Left kidney (tissue), 8 donors: ENCODE measurements at places on chromosomes 1 and 21. TPM values are rescaled to one million over a fixed set of nuclear protein-coding genes. Genes with fewer than 3 reads are reported as not detected.
A peak's percentile ranks its signal among the peaks of the same experiment; 100 is the strongest.

DNA sequence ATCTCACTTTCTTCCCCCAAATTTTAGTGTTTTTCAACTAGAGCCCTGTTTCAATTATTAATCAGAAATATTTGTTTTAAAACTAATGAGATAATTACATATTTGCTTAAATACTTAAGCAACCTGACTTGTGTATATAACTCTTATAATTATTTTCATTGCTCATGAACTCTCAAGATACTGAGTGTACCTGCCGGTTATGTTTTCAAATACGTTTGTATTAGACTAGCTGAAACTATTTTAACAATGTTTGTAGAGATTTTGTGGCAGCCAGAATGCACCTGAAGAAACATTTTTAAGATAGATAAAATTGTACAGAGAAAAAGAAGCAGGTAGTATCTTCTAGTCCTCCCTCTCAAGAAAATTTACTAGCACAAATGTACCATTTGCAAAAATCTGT, 140.6 kb upstream of the CXADR start:
- DNase-seq: no peak

GRCh38 chr1:157585984-157586383, 11.9 kb downstream of the FCRL4 start:
- no peak for DNase-seq

DNA sequence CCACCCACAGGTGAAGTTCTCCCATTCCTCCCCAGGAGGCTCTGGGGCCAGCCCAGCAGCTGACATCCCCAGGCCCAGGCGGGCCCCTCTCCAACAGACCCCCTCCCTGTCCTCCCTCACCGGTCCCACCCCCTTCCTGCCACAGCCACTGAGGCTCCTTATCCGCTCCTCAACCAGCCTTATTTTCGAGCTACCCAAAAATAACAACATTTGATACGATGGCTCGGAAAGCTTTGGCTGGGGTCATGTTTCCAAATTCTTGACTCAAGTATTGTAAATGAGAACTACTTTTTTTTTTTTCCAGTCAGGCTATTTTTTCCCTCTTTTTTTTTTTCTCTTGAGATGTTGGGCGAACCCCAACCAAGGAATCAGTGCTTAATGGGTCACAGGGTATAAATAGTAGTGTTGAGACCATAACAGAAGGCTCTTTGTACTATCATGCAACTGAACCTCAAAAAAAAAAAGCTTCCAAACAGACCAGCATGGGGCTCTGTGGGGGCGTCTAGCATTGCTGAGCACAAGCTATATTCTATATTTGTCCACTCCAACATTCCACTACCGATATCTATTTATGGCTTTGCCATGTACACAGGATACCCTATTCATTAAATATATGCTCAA, 27.2 kb downstream of the IRF2BP2 start:
- DNase-seq: no peak

- DNase-seq: no peak
These were observed 19.9 kb downstream of the FMN2 start for GRCh38 chr1:240111558-240111957.

GRCh38 chr1:7755448-7755847, 15.6 kb upstream of the VAMP3 start:
- peak; percentile 5 for DNase-seq

DNA sequence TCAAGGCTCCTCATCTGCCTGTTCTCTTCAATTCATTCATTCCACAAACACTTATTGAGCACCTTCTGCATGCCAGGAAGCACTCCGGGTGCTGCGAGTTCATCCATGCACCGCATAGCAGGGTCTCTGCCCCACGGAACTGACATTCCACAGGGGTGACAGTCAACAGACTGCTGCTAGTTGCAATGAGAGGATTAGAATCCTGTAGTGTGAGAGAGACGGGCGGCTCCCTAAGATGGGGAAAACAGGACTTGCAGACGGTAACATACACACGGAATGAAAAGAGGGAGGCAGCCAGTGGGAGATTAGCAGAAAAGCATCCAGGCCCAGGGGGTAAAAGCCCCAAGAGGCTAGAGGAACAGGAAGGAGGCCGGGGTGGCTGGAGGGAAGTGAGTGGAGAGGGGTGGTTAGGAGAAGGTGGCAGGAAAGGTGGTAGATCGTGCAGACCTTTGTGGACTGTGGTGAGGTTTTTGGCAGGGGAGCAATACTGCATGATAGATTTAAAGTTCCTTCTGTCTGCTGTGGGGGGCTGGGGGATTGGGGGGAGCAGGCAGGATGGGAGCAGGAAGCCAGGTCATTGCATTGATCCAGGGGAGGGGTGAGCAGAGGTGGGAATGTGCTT, 6.6 kb downstream of the TNFRSF8 start:
- no peak for DNase-seq

- DNase-seq: no peak
These were observed 152.0 kb upstream of the GRIK3 start for GRCh38 chr1:37186246-37186756.

GRCh38 chr1:165143437-165144065, 213.0 kb downstream of the LMX1A start:
- DNase-seq: no peak

GUCA2A gene
- polyA plus RNA-seq: not detected

LELP1 gene
- not detected for polyA plus RNA-seq

DNA sequence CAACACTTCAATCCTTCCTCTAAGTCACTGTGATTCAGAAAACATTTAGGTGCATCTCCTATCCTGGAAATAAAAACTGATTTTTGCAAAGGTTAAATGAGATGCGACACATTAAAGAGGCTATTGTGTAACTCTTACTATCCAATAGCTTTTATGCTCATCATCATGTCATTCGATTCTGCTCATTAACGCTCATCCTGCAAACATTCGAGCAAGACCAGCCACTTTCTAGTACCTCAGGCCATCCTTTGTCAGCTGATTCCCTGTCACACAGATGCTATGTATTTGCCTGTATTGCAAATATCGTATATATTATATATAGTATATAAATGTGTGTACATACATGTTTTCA, 131.6 kb downstream of the TLR5 start:
- DNase-seq: no peak

DNA sequence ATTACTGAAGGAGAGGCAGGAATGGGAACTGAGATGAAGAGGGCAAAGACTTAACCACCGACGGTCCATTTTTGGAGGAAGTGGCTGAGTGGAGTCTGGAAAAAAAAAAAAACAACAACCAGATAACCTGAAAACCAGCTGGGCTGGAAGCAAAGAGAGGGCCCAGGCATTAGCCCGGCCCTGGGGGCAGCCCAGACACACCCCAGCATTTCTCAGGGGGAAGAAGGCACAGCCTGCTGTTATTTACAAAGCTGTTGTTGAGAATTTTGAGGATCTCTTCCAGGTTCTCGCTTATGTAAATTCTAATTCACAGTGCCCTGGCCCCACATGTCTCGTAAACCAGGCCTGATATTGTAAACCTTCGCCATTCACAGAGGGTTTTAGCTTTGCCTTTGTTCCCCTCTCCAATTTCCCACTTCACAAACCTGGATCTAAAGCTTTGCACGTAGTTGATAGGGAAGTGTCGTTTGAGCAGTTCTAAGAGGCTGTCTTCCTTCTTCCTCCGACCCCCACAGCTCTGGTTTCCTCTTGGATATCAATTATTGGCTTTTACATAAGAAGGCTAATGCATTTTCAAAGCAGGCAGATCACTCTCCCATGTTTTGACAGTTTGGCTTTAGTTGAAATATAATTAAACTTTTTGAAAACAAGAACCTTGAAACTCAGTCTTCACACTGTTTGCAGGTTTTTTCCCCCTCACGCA, 161.8 kb upstream of the IRF2BP2 start:
- DNase-seq: no peak

DNA sequence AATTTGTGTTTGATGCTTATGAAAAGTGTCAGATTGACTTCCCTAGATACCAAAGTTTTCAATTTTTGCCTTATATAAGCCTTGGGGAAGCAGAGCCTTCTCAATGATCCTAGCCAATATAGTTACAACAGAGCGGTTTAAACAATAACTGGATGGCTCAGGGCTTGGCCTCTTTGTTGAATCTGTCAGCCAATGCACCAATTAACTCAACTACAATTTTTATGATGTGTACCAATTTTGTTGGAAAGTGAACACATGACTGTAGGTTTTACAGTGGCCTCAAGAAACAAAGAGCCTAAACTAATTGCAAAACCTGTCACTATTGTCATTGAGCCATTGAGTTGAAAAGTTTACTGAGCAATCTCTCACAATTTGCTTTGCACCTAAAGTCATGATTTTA, 71.6 kb upstream of the RGS18 start:
- DNase-seq: no peak
